ENCODE measurements at places on chromosomes 12 and 14. TPM values are rescaled to one million over a fixed set of nuclear protein-coding genes. Genes with fewer than 3 reads are reported as not detected.

GRCh38 chr12:131290255-131290959 is 336.7 kb downstream of the ADGRD1 start:
- no peak for DNase-seq

The CHGA gene
- total RNA-seq = not detected

The NOC4L gene
- 32.0 TPM for total RNA-seq

GRCh38 chr12:26732005-26732908 is 100.7 kb downstream of the ITPR2 start:
- no peak for DNase-seq

DNA sequence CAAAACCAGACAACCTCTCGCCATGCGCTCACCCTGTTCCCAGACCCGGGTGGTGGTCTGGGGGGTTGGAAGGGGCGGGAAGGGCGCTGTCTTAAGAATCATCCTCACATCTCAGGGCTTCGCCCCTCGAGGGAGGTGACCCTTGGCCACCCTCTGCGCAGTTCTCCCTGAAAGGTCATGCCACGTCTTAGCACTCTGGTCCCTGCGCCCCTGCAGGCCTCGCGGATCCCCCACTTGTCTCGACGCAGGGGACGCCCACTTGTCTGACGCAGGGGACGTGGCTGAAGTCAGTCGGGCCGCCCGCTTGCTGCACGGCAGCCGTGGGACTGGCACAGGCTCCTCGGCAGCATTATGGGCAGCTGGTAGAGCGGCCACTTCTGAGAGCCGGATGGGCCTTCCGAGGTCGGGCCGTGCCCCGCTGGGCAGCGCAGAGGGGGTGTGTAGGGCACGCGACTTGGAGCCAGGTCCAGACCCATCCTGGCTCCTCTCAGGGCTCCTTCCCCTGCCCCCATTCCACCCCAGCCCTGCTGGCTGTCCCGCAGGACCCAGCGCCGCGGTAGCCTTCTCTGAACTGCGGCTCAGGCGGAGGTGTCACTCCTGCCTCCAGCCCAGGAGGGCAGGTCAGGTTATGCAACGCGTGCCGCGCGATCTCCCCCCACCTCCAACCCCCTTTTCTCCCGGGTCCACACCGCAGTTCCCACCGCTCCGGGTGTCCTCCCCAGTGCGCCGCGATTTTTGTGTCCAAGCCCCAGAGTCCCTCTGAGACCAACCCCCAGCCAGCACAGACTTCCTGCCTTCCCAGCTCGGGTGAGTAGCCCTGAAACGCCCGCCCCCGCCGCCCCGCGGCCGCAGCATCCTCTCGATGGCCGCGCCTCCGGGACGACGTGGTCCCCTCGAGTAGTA is 40.9 kb upstream of the CAPRIN2 start:
- peak; percentile 73 for DNase-seq

The STYX gene
- total RNA-seq = 22.2 TPM

DNA sequence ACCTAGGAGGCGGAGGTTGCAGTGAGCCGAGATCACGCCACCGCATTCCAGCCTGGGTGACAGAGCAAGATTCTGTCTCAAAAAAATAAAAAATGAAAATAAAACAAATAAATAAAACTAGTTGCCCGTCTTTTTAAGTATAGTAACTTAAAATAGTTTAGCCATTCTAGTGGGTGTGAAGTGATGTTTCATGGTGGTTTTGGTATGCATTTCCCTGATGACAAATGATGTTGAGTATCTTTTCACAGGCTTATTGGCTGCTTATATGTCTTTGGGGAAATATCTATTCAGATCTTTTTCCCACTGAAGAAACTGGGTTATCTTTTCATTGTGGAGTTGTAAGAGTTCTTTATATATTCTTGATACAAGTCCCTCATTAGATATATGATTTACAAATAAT is 102.4 kb upstream of the METAP2 start:
- no peak for DNase-seq

The RAD9B gene
- total RNA-seq = 0.50 TPM

The SLC25A47 gene
- total RNA-seq = not detected

DNA sequence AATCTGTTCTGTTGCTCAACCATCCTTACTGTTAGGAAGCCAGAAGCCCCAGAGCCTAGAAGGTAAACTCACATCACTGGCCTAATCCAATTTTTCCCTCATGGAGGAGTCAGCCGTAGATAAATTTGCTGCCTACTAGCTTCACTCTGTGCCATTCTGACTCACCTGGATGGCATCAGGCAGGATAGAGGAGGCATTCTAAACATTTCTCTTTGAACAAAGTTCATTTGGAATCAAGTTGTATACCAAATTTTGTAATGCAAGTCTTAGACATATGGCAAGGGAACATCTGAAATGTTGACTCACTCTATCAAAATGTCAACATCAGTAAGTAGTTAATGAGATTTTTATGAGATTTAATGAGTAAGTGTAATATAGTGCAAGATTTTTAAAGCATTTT is 13.6 kb upstream of the TBC1D30 start:
- peak; percentile 12 for DNase-seq

- no peak for DNase-seq
Measured at GRCh38 chr14:72549854-72550253, 344.0 kb downstream of the DPF3 start.

The EPYC gene
- total RNA-seq = not detected

The CNTN1 gene
- not detected for total RNA-seq

The GTF2A1 gene
- total RNA-seq = 42.9 TPM

- no peak for DNase-seq
Measured at GRCh38 chr14:37406095-37406494, 189.0 kb downstream of the FOXA1 start.

GRCh38 chr12:78085542-78086182 is 255.0 kb downstream of the NAV3 start:
- DNase-seq = peak; percentile 49

DNA sequence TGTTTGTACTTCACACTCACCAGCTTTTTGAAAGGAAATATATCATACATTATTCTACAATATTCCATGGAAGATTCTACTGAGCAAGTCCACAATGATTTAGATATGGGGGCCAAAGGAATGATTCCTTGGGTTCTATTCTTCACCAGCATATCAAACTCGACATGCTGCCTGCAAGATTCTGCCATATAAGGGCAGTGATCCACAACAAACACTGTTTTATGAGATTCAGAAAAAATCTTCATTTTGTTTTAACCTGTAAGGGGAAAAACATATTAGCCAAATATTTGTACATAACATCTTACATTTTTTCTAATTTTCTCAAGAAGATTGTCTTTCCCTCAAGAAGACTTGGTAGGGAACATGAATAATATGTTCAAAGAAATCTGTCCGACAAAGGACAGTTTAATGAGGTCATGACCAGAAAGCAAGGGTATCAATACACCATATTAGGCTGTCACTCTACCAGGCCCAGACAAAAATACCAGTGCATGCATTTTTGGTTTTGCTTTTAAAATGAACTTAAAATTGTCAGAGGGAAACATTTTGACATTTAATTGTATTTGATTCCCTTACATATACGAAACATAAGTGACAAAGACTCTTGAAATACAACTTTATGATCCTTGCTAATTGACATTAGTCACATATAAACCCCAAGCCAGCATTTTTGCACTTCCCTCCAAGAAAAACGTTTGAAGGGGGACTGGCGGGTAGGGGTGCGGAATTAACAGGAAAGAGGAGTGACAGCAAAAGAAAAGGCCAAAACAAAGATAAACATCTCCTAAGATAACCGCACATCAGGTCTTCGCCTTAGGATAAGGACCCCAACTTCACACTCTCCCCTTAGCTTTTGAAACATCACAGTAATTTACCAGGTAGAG is 980 bp downstream of the INTS13 start:
- DNase-seq = no peak

DNA sequence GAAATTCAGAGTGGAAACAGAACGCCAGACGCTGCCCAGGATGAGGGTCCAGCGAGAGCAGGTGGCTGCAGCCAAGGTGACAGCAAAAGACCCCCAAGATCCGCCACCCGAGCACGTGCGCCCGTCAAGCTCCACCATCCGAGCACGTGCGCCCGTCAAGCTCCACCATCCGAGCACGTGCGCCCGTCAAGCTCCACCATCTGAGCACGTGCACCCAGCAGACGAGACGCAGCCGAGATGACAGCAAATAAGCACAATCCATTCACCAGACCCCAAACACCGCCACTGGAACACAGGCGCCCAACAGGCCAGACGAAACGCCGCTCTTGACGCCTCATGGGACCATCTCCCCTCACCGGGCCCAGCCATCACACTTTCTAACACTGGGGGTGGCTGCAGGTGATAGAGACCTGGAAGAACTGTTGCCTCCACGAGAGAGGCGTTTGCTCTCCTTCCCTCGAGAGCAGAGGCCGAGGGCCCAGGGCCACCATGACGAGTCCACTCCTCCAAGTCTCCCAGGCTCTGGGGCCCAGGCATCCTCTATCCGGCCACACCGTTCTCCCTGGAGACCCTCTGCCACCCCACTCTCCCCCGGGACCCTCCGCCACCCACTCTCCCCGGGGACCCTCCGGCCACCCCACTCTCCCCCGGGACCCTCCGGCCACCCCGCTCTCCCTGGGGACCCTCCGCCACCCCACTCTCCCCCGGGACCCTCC is 62.1 kb upstream of the GALNT9 start:
- DNase-seq = no peak

The TTC9 gene
- total RNA-seq = 0.11 TPM

The RDH12 gene
- not detected for total RNA-seq

DNA sequence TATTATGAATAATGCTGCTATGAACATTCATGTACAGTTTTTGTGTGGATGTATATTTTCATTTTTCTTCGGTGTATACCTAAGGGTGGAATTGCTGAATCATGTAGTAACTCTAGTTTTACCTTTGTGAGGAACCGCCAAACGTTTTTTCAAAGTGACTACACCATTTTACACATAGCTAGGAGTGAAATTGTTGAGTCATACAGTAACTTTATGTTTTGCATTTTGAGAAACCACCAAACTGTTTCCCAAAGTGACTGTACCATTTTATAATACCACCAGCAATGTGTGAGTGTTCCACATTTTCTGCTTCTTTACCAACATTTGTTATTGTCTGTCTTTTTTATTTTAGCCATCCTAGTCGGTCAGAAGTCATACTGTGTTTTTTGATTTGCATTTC is 3.1 kb upstream of the TPH2 start:
- DNase-seq = no peak

DNA sequence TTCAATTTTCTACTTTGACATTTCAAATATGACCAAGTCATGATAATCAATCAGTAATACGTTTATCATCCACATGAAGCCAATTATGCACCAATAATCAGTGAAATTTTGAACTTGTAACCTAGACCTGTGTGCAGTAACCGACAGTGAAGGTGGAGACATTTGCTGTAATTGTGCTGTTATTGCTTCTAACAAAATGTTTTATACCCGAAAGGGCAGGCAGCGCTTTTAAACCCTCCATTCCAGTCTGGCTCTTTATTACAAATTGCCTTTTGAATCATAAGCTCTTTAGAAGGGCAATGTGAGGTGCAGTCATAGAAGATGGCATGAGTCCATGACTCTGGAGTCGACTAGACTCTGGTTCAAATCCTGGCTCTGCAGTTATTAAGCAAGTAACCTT is 135.7 kb downstream of the GXYLT1 start:
- DNase-seq = no peak

- no peak for DNase-seq
Measured at GRCh38 chr12:79439175-79439825, 251.5 kb downstream of the PAWR start.

DNA sequence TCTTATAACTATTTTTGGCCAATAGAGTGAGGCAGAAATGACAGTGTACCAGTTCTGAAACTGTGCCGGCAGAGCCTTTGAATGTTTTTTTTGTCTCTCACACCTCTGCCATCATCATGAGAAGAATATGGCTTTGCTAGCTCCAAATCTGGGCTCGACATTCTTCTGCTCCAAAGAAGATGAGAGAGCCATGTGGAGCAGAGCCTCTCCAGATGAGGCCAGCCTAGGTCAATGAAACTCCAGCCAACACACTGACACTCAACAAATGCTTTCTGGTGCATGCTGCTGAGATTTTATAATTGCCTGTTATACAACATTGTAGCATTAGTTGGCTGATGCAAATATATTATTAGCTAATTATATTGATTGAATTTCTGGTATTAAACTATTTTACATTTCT is 154.7 kb downstream of the SLC38A4 start:
- no peak for DNase-seq

DNA sequence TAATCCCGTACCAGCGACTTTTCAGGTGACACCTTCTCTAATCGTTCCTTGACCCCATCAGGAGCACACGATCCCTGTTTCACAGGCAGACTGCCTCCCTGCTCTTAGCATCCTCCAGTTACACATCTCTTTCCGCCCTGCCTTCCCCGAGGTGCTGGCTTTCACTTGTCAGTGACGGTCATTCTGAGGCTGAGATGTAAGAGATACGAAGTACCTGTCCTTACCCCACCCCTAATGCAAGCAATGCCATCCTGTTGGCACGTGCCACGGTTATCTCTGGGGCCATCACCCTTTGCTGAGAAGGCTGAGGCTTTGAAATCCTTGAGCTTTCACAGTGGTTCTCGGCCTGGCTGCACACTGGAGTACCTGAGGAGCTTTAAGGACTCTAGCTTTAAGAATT is 24.4 kb downstream of the B4GALNT3 start:
- no peak for DNase-seq

- no peak for DNase-seq
Measured at GRCh38 chr12:124743479-124744272, 120.0 kb downstream of the SCARB1 start.

The DTX1 gene
- not detected for total RNA-seq

DNA sequence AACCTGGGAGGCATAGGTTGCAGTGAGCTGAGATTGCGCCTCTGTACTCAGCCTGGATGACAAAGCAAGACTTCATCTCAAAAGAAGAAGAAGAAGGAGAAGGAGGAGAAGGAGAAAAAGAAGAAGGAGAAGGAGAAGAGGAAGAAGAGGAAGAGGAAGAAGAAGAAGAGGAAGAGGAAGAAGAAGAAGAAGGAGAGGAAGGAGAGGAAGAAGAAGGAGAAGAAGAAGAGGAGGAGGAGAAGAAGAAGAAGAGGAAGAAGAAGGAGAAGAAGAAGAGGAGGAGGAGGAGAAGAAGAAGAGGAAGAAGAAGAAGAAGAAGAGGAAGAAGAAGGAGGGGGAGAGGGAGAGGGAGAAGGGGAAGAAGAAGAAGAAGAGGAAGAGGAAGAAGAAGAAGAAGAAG is 12.9 kb upstream of the KRT8 start:
- no peak for DNase-seq

All from HFFc6 (cell line).